ENCODE measurements at places on chromosomes 6 and 20. TPM values are rescaled to one million over a fixed set of nuclear protein-coding genes. Genes with fewer than 3 reads are reported as not detected.

Gene NKX2-2
- polyA plus RNA-seq, result not detected

GRCh38 chr6:161630674-161631073 is 356.8 kb upstream of the AGPAT4 start:
- no peak for DNase-seq

- DNase-seq, result no peak
These were observed 60.3 kb downstream of the RNF217 start for GRCh38 chr6:125022391-125022989.

DNA sequence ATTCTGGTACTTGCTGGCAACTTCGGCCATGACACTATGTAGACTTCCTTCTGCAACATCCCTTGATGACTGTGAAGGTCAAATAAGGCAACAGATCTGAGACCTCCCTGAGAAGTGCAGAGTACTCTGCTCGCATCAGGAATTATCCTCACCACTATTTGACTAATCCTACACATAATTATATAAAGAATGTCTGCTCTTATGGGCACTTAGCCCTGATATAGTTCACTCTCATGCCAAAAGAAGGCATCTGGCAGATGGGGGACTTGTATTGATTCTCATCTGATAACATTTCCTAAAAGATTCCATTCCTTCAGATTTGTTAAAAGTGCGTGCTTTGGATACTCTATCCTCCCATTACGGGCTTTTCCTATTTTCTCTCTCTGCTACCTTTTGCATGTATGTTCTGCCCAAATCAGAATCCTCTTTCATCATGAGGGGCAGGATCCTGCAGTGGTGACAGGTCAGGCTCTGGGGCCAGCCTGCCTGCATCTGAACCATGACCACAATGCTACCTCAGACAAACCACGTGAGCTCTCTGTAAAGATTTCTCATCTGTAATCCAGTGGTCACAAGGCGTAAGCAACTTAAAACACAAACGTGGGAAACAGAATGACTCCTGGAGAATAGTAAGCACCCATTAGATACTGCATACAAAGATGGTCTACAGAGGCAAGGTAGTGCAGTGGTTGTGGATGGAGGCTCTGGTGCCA is 134.0 kb downstream of the GJA10 start:
- no peak for DNase-seq

DNA sequence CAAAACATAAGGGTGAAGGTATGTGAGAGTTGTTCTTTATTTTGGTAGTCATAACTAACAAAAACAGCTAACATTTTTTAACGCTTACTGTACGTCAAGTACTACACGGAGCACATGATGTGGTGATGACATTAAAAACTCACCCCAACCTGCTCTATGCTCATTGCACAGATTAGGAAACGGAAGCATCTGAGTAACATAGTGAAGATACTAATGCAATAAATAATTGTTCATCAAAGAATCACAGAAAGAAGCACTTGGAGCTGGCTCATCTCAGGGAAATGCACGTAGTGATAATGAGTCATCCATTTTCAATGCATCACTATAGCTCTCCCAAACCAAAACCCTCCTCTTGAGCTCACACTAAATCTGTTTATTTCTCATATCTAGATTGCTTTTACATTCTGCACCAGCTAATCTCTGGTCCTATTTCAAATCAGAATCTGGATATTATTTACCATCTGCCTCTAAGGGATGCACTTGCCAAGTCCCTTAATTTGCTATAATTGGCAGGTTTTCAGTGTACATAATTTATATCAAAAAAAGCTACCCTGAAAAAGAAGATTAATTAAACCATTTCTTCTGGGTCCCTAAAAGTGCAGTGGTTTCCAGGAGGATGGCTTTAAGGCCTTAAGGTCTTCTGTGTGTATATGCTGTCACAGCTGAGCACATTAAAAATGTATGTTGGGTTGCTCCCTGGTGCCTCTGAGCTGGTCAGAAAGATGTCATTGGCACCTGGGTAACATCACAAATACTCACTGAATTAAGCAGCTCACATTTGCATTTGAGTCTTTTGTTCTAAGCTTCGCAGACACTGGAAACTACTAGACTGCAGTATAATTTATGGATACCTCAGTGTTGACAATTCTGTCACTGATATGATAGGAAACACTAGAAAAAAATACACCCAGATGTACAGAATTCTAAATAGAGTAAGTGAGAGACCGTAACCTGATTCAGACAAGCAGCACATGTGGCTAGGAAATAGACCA is 677.4 kb upstream of the CITED2 start:
- DNase-seq, result no peak

- DNase-seq, result no peak
These were observed 52.7 kb upstream of the PTGIS start for GRCh38 chr20:49620364-49621240.

Measured in left kidney (tissue), 8 donors.